Adrenal gland (tissue), 19 donors: ENCODE measurements at places on chromosomes 2 and 18. TPM values are rescaled to one million over a fixed set of nuclear protein-coding genes. Genes with fewer than 3 reads are reported as not detected.
A peak's percentile ranks its signal among the peaks of the same experiment; 100 is the strongest.

HNRNPA3 gene
- 212 TPM for polyA plus RNA-seq

- H3K4me3 ChIP-seq: no peak overlapping the region
- no peak for DNase-seq
- H3K27me3 ChIP-seq: no peaks in the 10 kb centered on the region
- no peak overlapping the region for H3K27ac ChIP-seq
- no peaks in the 10 kb centered on the region for H3K36me3 ChIP-seq
- H3K4me1 ChIP-seq: no peaks in the 10 kb centered on the region
These were observed 1485.4 kb upstream of the CELF4 start for GRCh38 chr18:39051013-39051412.

LRRC30 gene
- polyA plus RNA-seq: not detected

GRCh38 chr18:2188258-2188657 lies 383.0 kb downstream of the METTL4 start:
- H3K27ac ChIP-seq: no peak overlapping the region
- no peaks in the 10 kb centered on the region for H3K27me3 ChIP-seq
- no peak for DNase-seq
- no peak overlapping the region for H3K4me3 ChIP-seq
- no peaks in the 10 kb centered on the region for H3K4me1 ChIP-seq

C2orf80 gene
- polyA plus RNA-seq: not detected

DNA sequence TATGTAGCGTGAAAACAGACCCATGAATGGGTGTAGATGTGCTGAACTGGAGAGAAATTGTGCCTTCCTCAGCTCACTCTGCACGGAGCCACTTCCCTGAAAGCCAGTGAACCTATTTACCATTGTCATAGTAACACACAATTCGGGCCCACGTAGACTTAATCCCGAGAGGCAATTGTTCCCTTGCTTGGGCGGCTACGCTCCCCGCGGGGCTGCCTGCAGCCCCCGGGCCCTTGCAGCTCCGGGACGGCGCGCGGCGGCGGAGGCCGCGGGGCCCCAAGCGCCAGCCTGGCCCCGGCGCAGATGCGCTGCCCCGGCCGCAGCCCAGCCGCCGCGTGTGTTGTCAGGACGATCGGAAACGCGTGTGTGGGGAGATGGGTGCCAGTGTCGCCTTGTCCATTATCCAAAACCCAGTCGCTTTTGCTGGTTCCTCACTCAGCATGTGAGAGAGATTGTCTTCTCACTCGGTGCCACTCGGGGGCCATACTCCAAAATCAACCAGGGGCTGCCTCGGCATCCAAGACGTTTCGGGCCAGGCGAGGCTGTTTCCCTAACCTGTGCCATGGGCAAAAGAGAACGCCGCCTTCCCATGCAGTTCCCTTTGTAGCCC lies 17.9 kb upstream of the LRRTM1 start:
- no peak overlapping the region for H3K27ac ChIP-seq
- H3K4me1 ChIP-seq: no peaks in the 10 kb centered on the region
- peaks cover 4% of the 10 kb centered on the region for H3K27me3 ChIP-seq
- no peaks in the 10 kb centered on the region for H3K36me3 ChIP-seq
- DNase-seq: no peak

- H3K4me1 ChIP-seq: no peaks in the 10 kb centered on the region
- H3K27ac ChIP-seq: no peak overlapping the region
- no peaks in the 10 kb centered on the region for H3K27me3 ChIP-seq
- H3K36me3 ChIP-seq: no peaks in the 10 kb centered on the region
- no peak for DNase-seq
- H3K4me3 ChIP-seq: no peak overlapping the region
These were observed 28.0 kb downstream of the GCG start for GRCh38 chr2:162123806-162124758.

DNA sequence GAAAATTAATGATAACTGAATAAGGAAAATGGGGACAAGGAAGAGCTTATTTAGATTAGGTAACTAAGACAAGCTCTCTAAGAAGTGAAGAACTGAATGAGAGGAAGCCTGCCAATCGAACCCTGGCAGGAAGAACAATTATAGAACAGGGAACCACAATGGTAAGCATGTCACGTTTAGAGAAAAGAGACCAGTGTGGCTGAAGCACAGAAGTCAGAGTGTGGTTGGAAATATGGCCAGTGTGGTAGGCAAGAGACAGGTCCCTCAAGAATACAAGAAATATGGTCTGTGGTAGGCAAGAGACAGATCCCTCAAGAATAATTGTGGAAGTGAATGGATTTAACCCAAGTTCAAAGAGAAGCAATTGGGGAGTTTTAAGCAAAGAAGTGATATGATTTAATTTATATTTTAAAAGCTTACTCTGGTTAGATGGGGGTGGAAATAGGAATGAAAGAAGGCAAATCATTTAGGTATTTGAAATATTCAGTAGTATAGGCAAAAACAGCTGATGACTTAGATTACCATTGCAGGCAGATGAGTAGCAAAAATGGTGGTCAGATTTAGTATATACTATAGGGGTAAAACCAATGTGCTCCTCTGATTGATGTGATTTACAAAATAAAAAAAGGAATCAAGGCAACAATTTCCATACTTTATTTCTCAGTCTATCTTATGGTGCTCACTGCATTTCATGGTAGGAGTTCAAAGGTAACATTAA lies 38.8 kb upstream of the ERMN start:
- H3K4me1 ChIP-seq: no peaks in the 10 kb centered on the region
- H3K27ac ChIP-seq: no peak overlapping the region

- H3K27me3 ChIP-seq: no peaks in the 10 kb centered on the region
- no peak for DNase-seq
- no peak overlapping the region for H3K4me3 ChIP-seq
- H3K36me3 ChIP-seq: no peaks in the 10 kb centered on the region
- no peaks in the 10 kb centered on the region for H3K4me1 ChIP-seq
These were observed 100.9 kb upstream of the CCDC150 start for GRCh38 chr2:196538646-196539045.

GRCh38 chr2:148948868-148949267 lies 73.8 kb downstream of the KIF5C start:
- no peak overlapping the region for H3K27ac ChIP-seq
- no peaks in the 10 kb centered on the region for H3K4me1 ChIP-seq
- H3K4me3 ChIP-seq: no peak overlapping the region
- H3K36me3 ChIP-seq: no peaks in the 10 kb centered on the region
- DNase-seq: no peak
- no peaks in the 10 kb centered on the region for H3K27me3 ChIP-seq

GAD1 gene
- 9.9 TPM for polyA plus RNA-seq

DNA sequence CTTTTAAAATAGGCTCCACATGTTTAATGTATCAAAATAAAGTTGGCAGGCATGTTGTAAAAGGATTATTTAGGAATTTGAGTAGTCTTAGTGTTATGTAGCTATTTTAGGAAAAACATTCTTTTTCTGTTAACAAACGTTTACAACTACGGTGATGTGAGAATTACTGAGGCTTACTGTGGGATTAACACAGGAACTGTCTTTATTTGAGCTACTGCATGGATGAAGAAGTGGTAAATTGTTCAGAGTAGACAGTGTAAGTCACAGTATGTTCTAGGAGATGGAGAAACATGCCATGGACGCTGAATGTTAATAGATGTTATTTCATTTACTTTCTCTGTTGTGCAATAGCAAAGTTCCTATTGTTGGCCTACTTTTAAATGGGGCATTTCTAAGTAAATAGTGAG lies 1.6 kb downstream of the PPM1B start:
- peaks cover 47% of the 10 kb centered on the region for H3K4me1 ChIP-seq
- H3K4me3 ChIP-seq: peak overlapping the region; percentile 72
- H3K27me3 ChIP-seq: no peaks in the 10 kb centered on the region
- DNase-seq: no peak

DNA sequence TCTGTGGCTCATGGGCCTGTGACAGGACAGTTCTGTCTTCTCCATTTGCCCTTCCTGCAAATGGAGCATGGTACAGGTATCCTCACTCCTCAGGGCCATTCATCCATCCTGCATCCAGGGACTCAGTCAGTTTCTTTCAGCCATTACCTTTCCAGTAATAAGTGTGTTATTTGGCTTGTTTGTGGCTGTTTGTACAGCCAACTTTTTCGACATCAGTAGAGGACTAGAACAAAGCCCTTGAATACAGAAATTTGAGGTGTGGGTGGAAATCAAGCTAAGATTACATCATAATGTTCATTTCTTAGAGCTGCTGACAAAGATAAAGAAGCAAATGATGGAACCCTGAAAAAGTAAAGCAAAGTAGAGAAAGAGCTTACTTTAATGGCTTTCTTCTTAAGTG lies 290.4 kb downstream of the PTPRM start:
- H3K4me1 ChIP-seq: peaks cover 3% of the 10 kb centered on the region
- DNase-seq: no peak
- H3K4me3 ChIP-seq: no peak overlapping the region
- no peak overlapping the region for H3K27ac ChIP-seq
- no peaks in the 10 kb centered on the region for H3K36me3 ChIP-seq

- H3K4me1 ChIP-seq: no peaks in the 10 kb centered on the region
- H3K27ac ChIP-seq: no peak overlapping the region
- H3K4me3 ChIP-seq: no peak overlapping the region
- H3K27me3 ChIP-seq: no peaks in the 10 kb centered on the region
These were observed 22.1 kb downstream of the GPR39 start for GRCh38 chr2:132438691-132439090.

LYPD1 gene
- 3.0 TPM for polyA plus RNA-seq

DNA sequence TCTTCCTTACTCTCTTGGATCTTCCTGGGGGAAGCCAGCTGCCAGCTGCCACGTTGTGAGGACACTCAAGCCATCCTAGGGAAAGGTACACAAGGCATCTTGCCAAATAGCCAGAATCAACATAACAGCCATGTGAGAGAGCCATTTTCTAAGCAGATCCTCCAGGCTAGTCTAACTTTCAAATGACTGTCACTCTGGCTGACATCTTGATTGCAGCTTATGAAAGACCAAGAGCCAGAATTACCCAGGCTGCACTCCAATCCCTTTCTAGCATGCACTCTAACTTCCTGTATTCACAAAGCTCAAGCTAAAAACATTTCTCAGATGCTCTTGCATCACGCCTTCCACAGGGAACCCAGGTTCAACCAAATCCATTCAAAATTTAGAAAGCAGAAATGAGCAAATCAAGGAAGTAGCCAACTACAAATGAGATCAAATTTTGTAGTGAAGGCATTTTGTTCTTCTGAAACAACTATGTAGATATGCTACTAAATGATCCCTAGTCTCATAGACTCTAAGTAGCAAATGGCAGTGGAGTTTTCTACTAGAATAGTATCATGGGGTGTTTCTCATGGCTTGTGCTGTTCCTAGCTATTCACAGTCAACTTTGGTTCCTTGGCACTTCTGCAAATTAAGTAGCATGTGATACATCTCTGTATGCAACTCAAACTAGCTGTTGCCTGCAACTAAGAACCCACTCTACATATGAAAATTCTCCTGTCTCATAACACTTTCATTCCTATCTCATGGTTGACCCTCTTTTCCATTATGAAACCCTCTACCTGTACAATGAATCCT lies 281.9 kb downstream of the ZEB2 start:
- no peaks in the 10 kb centered on the region for H3K36me3 ChIP-seq
- peaks cover 4% of the 10 kb centered on the region for H3K4me1 ChIP-seq
- DNase-seq: no peak
- no peaks in the 10 kb centered on the region for H3K27me3 ChIP-seq
- no peak overlapping the region for H3K27ac ChIP-seq

GRCh38 chr18:35516789-35517188 lies 19.0 kb upstream of the INO80C start:
- no peak for DNase-seq
- no peak overlapping the region for H3K27ac ChIP-seq
- no peaks in the 10 kb centered on the region for H3K27me3 ChIP-seq
- no peaks in the 10 kb centered on the region for H3K36me3 ChIP-seq

- no peaks in the 10 kb centered on the region for H3K27me3 ChIP-seq
- no peak for DNase-seq
- no peaks in the 10 kb centered on the region for H3K4me1 ChIP-seq
These were observed 228.5 kb upstream of the FSIP2 start for GRCh38 chr2:185510060-185510459.

ASB18 gene
- not detected for polyA plus RNA-seq

MYO3B gene
- polyA plus RNA-seq: 0.04 TPM

NOSTRIN gene
- 25.9 TPM for polyA plus RNA-seq

DNA sequence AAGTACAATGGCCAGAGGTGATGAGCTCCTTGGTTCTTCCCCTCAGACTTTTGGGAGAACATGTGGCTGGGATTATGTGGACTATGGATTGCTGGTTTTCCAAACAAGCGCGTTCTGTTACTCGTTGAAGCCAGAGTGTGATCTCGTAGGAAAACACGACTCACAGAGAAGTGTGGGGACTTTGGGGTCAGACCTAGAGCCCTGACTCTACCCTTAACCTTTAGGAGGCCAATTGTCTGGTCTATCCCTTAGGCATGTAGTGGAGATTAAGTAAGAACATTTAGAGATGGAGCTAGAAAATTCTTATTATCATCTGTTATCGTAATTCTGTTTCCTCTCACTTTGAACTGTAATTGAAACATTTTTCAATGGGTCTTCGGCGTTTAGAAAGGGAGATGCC lies 35.8 kb downstream of the BCL2L11 start:
- H3K4me1 ChIP-seq: no peaks in the 10 kb centered on the region
- H3K27ac ChIP-seq: no peak overlapping the region
- H3K27me3 ChIP-seq: no peaks in the 10 kb centered on the region
- H3K36me3 ChIP-seq: peaks cover 12% of the 10 kb centered on the region

DNA sequence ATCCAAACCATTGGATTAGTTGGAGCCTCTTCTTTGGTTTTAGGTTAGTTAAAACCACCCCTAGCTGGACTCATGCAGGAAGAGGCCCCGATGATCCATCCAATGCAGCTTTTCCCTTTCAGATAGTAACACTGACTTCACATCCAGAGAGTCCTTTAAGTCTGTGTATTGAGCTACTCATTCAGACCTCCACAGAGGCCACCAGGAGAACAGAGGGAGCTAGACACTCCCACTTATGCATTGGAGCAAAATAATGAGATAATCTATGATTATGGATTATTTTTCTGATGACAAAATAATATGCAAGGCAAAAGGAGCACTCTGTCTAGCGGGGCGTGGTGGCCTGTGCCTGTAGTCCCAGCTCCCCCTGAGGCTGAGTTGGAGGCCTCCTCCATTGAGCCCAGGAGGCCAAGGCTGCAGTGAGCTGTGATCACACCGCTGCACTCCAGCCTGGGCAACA lies 1.6 kb upstream of the ROCK2 start:
- H3K27ac ChIP-seq: no peak overlapping the region
- H3K4me3 ChIP-seq: no peak overlapping the region
- H3K36me3 ChIP-seq: no peaks in the 10 kb centered on the region
- no peak for DNase-seq
- H3K4me1 ChIP-seq: peaks cover 8% of the 10 kb centered on the region

AGFG1 gene
- 19.7 TPM for polyA plus RNA-seq

MRPL53 gene
- 129 TPM for polyA plus RNA-seq

GRCh38 chr2:242064364-242065250 lies 195.1 kb downstream of the RTP5 start:
- H3K36me3 ChIP-seq: no peaks in the 10 kb centered on the region
- peaks cover 5% of the 10 kb centered on the region for H3K4me1 ChIP-seq
- no peaks in the 10 kb centered on the region for H3K27me3 ChIP-seq
- no peak for DNase-seq

RAB27B gene
- 0.37 TPM for polyA plus RNA-seq

PLEKHB2 gene
- polyA plus RNA-seq: 16.1 TPM

- DNase-seq: peak; percentile 29
- H3K27me3 ChIP-seq: no peaks in the 10 kb centered on the region
- H3K4me3 ChIP-seq: no peak overlapping the region
- peaks cover 7% of the 10 kb centered on the region for H3K4me1 ChIP-seq
- H3K27ac ChIP-seq: no peak overlapping the region
- no peaks in the 10 kb centered on the region for H3K36me3 ChIP-seq
These were observed 179.9 kb upstream of the HS6ST1 start for GRCh38 chr2:128498589-128498988.
